ENCODE measurements at places on chromosomes 6 and 20. TPM values are rescaled to one million over a fixed set of nuclear protein-coding genes. Genes with fewer than 3 reads are reported as not detected.

Gene TAB2
- total RNA-seq, result 50.4 TPM

Gene MAS1
- total RNA-seq, result under 0.01 TPM

GRCh38 chr20:34495916-34496315, 20.3 kb upstream of the DYNLRB1 start:
- no peak for DNase-seq

DNA sequence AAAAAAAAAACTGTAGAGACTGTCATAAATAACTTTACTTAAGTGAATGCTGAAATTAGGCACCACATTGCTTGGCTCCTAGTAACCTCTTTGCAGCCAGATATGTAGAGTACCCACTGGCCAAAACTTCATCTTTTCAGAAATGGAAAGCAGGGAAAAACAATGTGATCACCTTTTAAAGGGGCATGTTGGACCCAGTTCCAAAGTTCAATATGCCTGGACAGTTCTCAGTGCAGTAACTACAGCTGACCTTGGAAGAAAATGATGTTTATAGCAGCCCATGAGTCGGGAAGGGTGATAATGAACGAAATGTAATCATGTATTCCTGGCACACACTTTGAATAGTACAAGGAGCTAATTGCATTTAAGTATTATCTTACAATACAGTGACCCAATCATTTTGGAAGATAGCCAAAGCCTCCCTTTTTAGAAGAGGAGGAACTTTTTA, 93.6 kb upstream of the TAB2 start:
- no peak for DNase-seq

GRCh38 chr6:149235130-149235561, 82.4 kb upstream of the TAB2 start:
- DNase-seq, result no peak

- no peak for DNase-seq
Observed at GRCh38 chr6:135192256-135193174, 11.4 kb downstream of the MYB start.
